Activated T-cell treated with anti-CD3 and anti-CD28 coated beads, Interleukin-2, amount 50 U/mL, for 72 hours (primary cell): ENCODE measurements at places on chromosomes 6 and 20. TPM values are rescaled to one million over a fixed set of nuclear protein-coding genes. Genes with fewer than 3 reads are reported as not detected.

Gene GFOD1
- 5.2 TPM for total RNA-seq

Gene FILIP1
- 0.05 TPM for total RNA-seq

DNA sequence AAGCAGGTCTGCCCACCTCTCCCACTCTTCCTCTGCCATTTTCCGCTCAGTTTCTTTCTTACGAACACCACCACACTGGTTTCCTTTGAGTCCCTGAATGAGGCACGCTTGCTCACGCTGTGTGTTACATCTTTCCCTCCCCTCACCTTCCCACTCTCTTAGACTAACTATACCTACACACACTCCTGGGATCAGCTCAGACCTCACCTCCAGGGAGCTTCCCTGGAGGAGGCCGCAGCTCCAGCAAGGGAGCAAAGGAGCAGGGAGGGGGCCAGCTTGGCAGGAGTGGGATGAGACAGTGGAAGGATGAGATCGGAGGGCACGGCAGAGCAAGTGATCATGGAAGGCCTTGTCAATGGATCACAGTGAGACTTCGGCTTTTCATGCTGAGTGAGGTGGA, 28.3 kb upstream of the B4GALT5 start:
- no peak for DNase-seq

- DNase-seq = no peak
Measured at GRCh38 chr6:157880534-157880933, 57.5 kb downstream of the SNX9 start.

DNA sequence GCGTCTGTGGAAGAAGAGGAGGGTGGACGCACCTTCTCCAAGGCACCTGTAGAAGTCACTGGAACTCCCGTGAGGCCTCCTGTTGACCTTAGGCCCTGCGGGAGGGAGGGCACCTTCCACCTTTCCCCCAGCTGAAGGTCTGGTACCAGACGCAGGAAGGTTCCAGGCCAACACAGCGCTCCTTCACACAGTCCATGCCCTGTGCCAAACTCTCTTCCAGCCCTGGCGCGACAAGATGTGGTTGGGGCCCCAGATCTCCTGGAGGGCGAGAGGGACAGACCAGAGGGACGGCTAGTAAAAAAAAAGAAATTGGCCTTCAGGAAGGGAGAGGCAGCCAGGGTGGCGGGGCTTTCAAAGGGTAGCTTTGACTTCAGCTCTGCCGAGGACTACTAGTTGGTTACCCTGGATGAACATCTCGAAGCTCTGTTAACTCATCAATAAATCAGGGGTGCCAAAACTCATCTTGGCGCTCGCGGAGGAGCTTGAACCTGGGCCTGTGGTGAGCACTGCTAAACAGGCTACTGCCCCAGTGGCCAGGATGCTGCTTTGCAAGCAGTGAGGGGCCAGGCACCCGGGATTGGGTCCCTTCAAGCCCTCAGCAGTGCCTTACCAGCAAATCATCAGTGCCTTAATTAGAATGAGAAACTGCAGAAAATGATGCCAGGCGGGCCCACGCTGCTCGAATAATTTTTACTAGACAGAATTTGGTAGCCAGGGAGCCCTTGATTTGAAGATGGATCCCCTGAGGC, 14.9 kb downstream of the AARS2 start:
- DNase-seq = no peak

Gene SALL4
- 0.10 TPM for total RNA-seq

Gene OR14J1
- not detected for total RNA-seq

GRCh38 chr20:59775687-59776055, 157.8 kb downstream of the SYCP2 start:
- DNase-seq = no peak

DNA sequence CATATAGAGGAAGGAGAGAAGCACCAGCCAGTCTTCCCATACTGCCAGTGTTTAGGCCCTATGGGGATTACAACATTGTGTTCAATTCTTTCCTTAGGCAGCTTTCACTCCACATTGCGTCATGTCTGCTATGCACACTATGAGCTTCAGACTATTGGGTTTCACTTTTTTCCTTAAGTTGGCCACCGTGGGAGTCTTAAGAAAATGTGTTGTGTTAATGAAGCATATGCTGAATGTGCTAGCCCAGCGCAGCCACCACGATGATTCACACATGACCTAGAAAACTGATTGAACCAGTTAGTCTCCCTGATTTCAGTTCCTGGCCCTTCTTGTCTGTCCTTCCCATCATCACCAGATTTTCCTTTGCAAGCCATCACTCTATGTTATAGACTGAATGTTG, 21.5 kb downstream of the TUBB2B start:
- DNase-seq = no peak

Gene CLPSL1
- total RNA-seq = not detected

- no peak for DNase-seq
Measured at GRCh38 chr6:166293731-166294584, 14.2 kb downstream of the PRR18 start.

Gene NHLRC1
- total RNA-seq = 0.14 TPM

Gene SIRPB2
- total RNA-seq = not detected

- DNase-seq = no peak
Measured at GRCh38 chr20:62269378-62269777, 31.1 kb downstream of the OSBPL2 start.

GRCh38 chr6:31652925-31653724, 664 bp upstream of the BAG6 start:
- peak; percentile 92 for DNase-seq

- DNase-seq = no peak
Measured at GRCh38 chr6:100035873-100036653, 42.0 kb upstream of the MCHR2 start.

DNA sequence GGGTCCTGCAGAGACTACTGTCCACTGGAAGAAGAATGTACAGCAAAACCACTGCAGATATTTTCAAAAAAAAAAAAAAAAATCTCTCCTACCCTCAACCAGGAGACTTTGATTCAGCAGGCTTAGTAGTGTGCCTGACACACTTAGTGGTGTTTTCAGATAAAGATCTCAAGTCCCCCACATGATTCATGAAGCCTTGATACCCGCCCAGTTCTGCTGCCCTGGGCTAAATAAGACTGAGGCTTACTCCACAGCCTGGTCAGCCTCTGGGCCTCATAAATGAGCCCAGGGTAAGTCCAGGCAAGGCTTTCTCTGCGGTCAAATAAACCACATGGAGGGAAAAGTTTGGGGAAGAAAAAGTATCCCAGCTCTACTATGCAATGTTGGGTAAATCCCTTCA, 222.1 kb upstream of the ARID1B start:
- DNase-seq = no peak

DNA sequence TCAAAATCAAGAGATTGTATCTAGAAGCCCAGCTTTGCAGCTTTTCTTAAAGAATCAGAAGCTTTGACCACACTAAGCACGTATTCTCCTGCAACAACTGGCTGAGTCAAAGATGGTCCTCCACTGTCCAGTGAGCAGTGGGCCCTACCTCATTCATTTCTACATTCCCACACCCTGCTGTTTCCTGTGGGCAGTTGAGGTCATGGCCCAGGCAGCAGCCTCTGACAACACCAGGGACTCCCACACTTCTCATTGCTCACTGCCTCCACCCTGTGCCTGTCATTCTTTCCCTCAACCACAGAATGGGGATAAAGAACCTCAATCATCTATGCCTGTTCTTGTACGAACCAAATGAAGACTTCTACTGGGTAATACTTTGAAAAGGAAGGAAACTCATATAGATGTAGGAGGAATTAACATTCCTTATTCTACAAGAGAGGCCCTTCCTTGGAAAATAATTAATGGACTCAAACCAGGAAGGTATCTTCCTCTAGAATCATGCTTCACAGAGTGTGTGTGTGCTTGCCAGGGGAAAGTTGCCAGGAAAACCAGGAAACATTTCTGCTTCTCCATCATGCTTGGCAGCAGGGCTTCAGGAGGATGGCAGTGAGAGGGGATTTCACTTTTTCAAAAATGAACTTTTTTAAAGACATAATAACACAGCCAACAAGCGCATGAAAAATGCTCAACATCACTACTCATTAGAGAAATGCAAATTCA, 191.7 kb upstream of the RIN2 start:
- no peak for DNase-seq

Gene SIM1
- not detected for total RNA-seq

GRCh38 chr6:88164061-88164460, 2.1 kb downstream of the CNR1 start:
- DNase-seq = no peak

DNA sequence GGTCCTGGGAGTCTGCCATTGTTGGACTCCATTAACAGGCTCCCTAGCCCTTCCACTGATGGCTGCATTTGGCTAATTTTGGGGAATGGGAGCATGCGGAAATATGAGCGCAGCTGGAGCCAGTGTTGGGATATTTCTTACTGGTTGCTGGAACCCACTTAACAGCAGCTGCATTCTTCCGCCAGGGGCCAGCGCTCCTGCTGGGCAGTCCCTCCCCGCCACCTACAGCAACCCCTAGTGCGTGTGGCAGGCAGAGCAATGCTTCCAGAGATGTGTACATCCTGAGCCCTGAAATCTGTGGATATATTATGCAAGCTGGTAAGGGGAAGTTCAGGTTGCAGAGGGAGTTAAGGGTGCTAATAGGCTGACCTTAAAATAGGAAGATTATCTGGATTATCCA, 16.4 kb downstream of the CST8 start:
- DNase-seq = no peak

Gene DST
- 11.2 TPM for total RNA-seq

DNA sequence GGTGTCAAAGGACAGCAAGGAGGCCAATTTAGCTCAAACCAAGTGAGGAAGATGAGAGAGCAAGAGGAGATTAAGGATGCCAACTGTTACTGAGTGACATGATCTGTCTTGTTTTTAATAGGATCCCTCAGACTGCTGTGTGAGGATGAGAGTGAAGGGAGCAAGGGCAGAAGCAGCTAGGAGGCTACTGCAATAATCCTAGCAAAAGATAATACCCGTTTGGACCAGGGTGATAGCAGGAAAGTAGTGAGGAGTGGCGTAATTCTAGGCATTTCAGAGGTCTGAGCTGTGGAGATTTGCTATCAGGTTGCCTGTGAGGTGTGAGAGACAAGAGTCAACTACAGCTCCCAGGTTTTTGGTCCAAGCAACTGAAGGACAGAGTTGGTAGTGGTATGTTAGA, 14.7 kb downstream of the UBE2V1 start:
- DNase-seq = no peak

DNA sequence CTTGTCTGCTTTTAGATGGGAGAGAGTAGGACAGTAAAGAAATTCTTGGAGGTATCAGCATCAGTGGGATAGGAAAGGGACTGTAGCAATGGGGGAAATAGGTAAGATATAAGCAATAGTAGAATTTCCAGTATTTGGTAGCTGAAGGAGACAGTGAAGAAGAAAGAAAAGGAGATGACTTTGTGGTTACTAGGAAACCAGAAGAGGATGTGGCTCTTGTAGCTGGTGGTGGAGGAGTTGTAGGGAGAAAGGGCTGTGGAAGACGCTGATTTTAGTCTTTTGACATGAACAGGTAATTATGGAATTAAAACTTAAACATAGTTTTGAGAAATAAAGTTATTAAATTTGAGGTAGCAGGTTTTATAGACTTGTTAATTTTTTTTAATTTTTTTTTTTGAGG, 26.1 kb downstream of the SH3BGRL2 start:
- no peak for DNase-seq

DNA sequence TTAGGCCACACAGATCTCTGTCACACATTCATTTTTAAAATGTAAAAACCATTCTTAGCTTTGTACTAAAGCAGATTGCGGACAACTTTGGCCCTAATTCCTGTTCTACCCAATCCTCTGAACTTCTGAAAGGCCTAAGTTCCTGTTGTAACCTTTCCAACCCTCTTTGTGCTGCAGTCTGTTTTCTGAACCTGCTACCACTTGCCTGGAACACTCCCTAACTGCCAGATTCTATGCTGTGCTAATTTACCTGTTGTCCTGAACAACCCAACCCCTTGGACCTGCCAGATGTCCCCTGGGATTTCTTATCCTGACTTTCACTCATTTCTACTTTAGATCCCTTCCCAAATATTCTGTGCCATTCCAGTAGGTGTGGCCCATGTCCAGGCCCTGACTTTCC, 398.7 kb downstream of the ZFAND3 start:
- no peak for DNase-seq

DNA sequence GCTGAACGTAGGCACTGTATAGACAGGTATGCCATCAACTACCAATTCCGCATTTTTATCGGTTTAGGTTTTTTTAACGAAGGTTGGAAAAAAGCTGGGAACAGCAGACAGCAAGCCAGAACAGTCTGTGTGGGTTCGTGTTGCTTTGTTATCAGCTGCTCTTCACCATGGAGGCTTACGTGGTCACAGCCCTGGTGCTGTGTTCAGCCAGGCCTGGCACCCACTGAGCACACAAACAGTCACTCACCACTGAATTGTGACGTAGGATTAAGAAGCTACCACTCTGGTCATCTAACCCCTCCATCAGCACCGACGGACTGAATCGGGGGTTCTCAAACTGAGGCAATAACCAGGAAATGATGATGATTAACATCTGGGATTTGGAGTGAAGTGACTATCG, 13.2 kb downstream of the FAM210B start:
- DNase-seq = no peak

Gene LY6G5C
- total RNA-seq = 6.9 TPM

DNA sequence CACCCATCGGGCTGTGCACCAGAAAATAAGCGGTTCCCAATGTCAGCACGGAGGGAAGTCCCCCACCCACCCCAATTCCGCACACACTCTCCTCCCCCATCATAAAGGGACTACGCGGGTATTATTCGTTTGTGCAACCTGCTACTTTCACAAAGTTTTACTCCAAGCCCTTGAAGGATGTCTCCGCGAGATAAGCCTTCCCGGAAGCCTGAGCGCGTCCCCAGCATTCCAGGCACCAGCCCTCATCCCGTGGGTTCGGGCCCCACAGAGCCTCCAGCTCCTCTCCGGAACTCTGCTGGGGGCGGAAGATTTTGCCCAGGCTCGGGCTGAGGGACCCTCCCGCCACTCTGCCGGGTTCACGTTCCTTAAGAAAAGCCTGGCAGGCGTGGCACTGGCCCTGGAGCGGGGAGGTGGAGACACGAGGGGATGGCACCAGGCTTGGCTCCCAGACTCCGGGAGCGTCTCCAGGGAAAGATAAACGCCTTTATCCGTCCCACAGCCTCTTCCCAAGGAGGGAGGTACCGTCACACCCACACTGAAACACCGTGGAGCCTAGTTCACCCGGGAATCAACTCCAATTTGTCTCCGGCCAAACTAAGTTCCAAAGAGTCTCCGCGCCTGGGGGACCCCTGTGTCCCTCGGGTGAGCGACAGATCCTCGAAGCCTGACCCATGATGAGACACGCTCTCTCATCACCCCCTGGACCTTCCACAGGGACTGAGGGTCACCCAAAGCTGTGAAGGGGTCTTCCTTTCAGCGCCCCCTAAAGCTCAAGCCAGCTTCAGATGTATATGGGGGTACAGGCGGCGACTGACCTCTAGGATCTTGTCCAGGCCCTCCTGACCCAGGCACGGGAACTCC, 934 bp downstream of the KCNK5 start:
- peak; percentile 43 for DNase-seq

- peak; percentile 77 for DNase-seq
Measured at GRCh38 chr6:90286884-90287488, 9.7 kb downstream of the BACH2 start.

- no peak for DNase-seq
Measured at GRCh38 chr6:79544299-79544927, 7.2 kb upstream of the LCA5 start.
